ENCODE measurements at places on chromosomes 3 and 15. TPM values are rescaled to one million over a fixed set of nuclear protein-coding genes. Genes with fewer than 3 reads are reported as not detected.

Gene DCLK3
- not detected for total RNA-seq

Gene ZNF662
- total RNA-seq: 1.3 TPM

DNA sequence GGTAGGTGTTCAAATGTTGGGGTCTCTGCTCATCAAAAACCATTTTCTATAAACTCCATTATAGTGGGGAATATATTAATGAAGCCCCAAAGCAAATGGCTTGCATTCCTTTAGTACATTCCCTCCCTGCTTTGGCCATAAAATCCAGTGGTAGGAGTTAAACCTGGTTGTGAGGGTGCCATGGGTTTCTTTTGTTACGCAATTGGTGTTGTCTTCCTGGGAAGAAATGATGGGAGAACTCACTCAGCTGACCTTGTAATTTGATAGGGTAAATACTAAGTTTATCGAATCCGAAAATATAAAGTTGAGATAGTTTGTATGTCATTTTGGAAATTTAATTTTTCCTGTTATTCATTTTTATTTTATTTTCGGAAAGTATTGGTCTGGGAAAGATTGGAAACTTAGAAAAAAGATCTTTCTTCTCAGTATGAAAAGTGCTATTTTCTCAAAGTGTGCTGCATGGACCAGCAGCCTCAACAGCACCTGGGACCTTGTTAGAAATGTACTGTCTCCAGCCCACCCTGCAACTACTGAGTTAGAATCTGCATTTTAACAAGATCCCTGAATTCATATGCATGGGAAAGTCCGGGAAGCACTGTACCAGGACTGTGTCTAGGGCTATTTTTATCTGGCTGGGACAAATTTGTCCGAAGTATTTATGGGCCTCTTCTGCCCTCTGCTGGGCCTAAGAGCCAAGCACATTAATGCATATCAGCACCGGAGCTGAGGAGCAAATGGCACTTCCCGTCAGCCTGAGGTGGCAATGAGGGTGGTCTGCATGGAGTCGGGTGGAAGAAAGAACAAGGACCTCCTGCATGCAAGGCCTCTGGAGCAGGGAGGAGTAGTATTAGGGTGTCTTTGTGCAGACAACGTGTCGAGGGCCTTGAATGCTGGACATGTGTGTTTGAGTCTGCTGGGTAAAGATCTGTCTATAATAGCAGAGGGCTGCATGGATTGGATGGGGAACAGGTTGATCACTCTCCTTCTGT is 54.7 kb downstream of the FAM81A start:
- DNase-seq: peak; percentile 45

DNA sequence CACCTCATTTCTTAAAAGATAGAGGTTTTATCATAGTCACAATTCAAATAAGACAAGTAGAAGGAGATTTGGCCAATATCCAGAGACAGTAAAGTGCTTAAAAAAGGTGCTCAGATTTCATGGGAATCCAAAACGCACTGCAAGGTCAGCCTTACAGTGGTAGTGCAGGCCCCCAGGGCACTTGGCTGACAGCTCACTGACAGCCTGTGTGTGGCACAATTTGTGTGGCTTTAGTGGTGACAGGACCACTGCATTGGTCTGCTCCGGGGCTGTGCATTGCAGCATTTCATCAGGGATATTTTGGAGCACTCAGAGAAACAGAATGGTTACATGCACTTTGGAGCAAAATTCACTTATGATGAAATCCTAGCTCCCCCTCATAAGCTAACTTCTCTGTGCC is 544.3 kb downstream of the NTRK3 start:
- no peak for DNase-seq

Gene CP
- not detected for total RNA-seq

Gene CD200
- 2.8 TPM for total RNA-seq

DNA sequence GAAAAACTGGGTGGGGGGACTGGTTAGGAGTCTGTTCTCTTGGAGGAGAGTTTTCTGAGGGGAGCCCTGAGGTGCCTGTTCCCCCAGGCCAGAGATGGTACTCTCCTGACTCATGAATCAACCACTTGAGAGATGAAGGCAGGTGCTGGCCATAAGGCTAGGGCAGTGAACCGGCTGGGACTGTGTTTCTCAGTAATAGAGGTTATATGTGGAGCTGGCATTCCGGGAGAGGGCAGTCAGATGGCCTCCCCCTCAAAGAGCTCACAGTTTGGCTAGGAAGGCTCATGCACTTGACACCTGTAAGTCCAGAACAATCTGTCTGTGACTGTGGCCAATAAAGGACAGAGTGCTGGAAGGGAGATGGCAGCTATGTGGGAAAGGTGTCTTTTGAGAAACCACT is 10.0 kb upstream of the SCN10A start:
- no peak for DNase-seq

DNA sequence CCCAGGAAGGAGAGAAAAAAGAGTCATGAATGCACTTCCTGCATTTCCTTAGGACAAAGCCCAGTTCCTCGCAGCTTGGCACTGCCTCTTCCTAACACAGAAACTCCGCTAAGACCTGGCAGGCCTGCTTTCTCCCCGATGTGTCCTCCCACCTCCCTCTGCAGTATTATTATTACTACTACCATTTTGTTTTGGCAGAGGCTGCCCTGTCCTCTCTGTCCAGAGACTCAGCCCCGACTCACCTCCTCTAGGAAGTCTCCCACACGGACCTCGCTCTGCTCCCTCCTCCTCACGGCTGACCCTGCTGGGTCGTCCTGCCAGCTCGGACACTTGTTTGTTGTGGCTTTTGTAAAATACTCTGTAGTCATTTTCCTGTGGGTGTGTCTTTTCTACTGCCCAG is 107.2 kb upstream of the HACD2 start:
- DNase-seq: no peak

DNA sequence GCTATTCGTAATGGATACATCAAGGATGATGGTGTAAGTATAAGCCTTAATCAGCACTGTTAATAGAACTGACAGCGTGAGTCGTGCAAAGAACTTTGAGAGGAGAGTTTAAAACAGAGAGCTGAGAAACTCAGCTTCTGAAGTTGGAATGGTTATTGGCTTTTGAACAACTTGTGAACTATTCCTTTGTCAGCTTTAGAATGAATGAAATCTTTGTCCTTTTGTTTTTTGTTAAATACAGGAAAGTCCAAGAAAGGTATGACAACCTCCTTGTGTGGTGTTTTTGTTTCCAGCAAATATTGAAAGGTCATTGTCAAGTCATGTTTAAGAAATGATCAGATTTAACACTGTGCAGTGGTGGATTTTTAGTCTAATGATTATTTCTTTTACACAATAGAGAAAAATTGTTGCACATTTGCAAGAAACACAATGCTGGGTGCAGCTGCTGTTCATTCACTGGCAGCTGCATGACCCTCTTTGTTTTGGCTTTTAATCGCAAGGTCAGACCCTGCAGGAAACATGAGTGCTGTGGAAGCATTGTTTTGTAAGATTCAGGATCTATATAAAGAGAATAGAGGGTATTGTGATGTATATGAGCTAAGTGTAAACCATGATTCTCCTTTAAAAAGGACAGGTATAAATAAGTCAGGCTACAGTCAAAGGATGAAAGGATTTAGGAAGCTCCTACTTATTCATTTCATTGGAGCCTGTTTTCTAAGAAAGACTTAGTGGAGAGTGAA is 21.7 kb upstream of the ABHD10 start:
- no peak for DNase-seq

Measured in CD4-positive, CD25-positive, alpha-beta regulatory T cell (primary cell).